Uterus (tissue), 4 donors: ENCODE measurements at places on chromosomes 4 and X. TPM values are rescaled to one million over a fixed set of nuclear protein-coding genes. Genes with fewer than 3 reads are reported as not detected.

The FRMD7 gene
- 1.6 TPM for total RNA-seq

The WAS gene
- 1.2 TPM for total RNA-seq

The TEX13B gene
- not detected for total RNA-seq

The ETDB gene
- total RNA-seq = not detected

The TRO gene
- 80.7 TPM for total RNA-seq

The TAB3 gene
- 48.4 TPM for total RNA-seq

The FNIP2 gene
- total RNA-seq = 44.1 TPM

The RPL34 gene
- 6,726 TPM for total RNA-seq

The HHIP gene
- 1.5 TPM for total RNA-seq

DNA sequence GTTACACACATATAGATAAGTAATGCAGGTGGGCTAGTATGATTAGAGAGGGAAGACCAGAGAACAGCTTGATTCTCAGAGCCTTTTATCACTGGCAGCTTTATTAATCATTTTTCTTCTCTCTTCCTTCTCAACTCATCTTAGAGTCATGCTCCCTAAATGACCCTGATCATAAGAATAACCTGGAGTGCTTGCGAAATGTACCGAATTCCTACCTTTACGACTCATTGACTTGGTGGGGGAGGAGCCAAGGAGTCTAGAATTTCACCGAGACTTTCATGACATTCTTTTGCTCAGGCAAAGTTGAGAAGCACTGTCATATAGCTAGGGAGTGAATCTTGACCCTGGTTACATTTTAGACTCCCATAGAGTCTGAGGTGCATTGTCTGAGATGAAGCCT lies 298.9 kb upstream of the PUDP start:
- DNase-seq = no peak

GRCh38 chrX:73455171-73455570 lies 8.3 kb downstream of the CDX4 start:
- no peak for DNase-seq

- no peak for DNase-seq
These were observed 3.0 kb downstream of the ANK2 start for GRCh38 chr4:113052379-113052951.

DNA sequence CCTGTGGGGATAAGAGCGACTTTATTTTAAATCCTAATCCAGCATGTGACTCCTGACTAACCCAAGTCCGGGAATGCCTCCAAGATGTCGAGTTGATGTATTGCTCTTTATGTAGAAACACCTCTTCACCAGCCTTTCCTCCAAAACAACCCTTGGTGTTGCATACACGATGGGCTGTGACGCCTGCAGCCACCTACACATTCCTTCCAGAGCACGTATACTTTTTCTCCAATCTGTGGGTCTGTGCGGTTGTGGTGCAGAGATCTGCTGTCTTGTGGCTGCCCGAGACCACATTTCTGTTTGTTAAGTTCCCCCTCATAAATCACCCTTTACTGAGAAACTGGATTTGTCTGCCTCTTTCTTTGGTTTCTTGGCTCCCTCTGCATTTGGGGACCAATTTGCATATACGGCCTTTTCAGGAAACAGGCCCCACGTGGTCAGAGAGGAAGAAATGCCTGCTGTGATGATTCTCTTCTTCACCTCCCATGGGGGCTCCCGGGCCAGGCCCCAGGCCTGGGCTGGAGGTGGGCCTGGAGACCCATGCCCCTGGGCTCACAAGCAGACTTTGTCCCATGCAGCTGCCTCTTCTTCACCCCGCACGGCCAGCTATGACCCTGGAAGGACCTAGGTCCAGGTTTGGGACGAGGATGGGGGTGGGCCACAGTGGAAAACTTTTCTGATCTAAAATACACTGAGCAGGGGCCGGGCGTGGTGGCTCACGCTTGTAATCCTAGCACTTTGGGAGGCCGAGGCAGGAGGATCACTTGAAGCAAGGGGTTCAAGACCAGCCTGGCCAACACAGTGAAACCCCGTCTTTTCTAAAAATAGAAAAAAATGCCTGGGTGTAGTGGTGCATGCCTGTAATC lies 21.4 kb upstream of the AFAP1 start:
- DNase-seq = peak; percentile 78

DNA sequence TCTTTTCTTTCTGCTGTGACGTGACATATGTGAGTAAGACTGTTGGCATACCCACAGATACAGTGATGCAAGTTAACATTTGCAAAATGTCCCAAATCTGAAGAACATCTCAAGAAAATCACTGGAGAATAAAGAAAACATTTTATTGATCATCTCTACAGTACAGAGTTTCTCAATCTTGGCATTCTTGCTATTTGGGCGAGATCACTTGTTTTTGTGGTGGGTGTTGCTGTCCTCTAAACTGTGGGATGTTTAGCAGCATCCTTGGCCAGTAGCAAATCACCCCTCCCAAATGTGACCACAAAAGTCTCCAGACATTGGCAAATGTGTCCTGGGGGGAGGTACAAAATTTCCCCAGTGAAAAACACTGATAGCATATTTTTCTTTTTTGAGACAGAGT lies 28.8 kb downstream of the AMELX start:
- no peak for DNase-seq

DNA sequence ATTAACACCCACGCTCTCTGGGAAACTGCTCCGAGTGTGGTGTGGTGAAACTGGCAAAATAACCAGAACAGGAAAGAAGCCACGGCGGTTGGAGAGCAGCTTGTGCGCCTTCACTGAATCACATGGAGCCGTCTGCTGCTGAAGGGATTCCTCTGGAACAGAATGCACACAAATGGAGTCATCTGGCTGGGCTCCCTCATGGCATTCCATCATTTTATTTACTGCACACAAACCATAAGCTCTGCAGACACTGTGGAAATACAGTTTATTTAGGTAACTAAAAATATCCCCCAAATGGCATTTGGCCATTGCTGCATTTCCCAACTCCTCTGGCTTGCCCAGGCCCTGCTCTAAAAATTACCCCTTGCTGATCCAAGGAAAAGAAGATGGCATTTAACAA lies 187.0 kb upstream of the S100G start:
- DNase-seq = peak; percentile 16

- DNase-seq = no peak
These were observed 482.9 kb upstream of the BOD1L1 start for GRCh38 chr4:14110407-14110806.

- DNase-seq = no peak
These were observed 29.1 kb upstream of the UTP14A start for GRCh38 chrX:129876771-129877305.

DNA sequence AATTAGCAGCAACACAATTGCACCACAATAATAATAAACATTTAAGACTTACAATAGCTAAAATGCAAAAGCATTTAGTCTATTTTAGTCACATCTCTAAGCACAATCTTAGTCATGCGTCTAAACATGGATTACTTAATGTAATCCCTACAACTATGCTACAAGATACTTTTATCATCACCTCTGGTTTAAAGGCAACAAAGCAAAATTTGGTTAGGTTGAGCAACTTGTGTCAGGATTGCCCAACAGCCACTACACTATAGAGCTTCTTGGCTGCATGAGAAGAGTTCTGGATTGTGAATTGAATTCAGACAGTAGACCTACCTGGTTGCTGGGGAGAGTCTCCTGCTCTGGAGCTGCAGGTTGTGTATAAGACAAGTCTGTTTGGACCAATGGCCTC lies 146.5 kb upstream of the PUDP start:
- DNase-seq = no peak

GRCh38 chrX:48695534-48695896 lies 1.0 kb upstream of the SUV39H1 start:
- no peak for DNase-seq

DNA sequence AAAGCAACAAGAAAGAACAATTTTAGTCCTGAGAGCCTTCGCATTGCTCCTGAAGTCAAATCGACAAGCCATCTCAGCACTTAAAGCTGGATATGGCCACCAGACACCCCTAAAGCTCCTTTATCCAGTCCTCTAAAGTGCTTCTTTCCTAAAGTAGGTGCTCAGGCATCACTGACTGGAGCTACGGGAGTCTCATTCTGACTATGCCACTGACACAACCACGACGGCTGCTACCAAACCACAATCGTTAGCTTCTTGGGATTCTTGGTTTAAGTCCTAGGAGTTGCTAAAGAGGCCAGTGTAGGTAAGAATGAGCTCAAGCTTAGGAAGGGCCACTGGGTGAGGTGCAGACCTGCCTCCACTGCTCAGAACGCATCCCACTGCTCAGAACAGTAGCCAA lies 1.0 kb downstream of the SLC10A6 start:
- DNase-seq = no peak

- no peak for DNase-seq
These were observed 101.8 kb downstream of the NEK1 start for GRCh38 chr4:169510617-169511016.

GRCh38 chr4:26726655-26727387 lies 133.8 kb upstream of the STIM2 start:
- no peak for DNase-seq

- DNase-seq = no peak
These were observed 502 bp downstream of the HNRNPDL start for GRCh38 chr4:82429728-82430192.

- DNase-seq = no peak
These were observed 29.7 kb downstream of the BCOR start for GRCh38 chrX:40068048-40068447.

DNA sequence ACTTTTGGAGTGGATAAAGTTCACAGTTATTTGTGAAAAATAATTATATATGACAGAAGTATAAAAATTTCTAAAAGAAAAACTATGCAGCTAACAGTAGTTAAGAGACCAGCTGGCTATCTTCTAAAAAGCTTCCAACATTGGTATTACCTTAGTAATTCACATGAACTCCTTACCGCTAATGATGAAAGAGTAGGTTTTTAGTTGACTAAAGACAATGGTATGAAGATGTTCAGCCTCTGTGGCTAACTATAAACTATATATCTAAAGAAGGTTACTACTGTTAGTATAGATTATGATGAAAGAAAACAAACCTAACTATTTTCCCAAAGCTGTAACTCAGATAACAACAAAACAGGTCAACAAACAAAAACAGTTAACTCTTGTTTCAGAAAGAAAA lies 10.4 kb downstream of the CCNI start:
- DNase-seq = no peak

GRCh38 chr4:67934628-67935027 lies 28.7 kb downstream of the TMPRSS11A start:
- no peak for DNase-seq

DNA sequence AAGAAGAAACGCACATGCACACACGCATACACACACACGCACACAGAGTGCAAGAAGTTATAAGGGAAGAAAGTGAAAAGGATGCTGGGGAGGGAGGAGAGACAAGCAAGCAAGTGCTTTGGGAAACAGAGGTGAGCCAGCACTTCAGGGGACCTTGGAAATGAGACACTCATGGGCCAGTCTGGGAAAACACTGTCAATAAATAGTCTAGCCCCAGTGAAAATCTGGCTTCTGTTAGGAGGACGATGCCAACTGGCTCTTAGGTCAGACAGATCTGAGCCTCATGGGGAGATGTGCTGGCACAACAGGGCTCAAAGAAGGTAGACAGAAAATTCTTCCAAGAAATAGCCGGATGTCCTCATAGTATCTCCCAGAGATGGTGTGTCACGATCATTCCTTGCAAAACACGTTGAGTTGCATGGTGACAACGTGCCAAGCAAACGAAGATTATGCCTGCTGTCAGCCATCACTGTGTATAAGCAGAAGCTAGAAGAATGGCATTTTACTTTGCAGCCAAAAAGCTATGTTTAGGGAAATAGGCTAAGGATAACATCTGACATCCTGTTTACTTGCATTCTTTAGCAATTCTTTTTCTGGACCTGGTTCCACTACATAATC lies 557 bp upstream of the ARHGEF6 start:
- no peak for DNase-seq

DNA sequence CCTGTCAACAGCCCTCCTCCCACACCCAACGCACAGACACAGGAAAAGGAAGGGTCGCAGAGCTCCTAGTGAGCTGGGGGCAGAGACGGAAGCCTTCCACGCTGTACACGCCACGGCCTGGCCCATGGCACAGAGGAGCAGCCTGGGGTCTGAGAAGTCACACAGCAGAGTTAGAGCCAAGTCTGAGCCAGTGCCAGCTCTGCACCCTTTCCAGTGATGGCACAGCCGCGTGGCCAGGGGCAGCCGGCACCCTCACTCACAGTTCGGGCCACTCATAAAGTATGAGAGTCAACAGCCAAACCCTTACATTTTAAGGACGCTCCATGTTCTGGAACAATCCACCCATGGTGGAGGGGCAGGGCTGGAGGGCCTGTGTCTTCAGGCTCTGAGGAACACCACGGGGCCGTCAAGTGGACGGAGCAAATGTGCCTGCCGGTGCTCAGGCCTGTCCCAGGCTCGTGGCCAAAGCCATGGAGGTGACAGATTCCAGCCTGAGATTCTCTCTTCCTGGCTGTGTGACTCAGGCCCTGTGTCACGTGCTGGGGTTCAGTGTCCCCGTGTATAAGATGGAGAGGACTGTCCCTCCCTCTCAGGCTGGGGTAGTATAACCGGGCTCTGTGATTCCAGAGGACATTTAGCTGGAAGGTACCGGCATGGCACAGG lies 91.2 kb downstream of the ABLIM2 start:
- no peak for DNase-seq

DNA sequence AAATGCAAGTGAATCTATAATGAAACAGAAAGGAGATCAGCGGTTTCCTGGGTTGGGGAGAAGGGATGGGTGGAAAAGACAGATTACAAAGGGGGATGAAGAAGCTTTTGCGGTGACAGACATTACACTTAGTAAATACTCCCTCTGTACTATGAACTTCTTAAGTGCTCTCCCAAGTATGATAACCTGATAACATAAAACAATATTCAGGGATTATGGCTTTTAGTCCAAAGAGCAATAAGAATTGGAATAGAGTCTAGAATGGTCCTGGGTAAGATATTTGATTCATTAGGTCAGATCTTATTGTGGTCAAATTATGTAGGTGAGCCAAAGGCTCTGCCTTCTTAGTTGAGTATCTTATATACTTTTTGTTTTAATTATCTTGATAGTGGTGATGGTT lies 9.2 kb downstream of the LRRC66 start:
- DNase-seq = no peak

GRCh38 chr4:139728840-139729239 lies 63.2 kb downstream of the MGST2 start:
- DNase-seq = no peak

DNA sequence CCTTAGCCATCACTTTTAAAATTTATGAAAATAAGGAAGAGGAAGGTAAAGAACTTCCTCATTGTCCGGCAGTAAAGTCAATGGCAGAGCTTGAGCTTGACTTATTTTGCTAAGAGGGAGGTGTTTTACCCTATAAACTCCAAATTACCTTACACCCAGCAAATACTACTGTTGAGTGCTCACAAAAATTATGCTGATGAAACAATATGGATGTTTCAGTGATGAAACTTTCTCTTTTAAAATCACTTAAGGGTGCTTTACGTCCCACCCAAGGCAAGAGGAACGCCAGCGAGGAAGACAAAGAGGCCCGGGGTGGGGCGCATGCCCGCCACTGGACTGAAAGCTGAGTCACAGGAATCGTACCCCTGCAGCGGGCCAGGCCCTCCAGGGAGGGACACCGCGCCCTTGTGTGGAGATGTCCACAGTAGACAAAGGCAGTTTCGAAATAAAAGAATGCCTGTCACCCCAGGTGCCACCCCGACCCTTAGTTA lies 560 bp upstream of the TMSB4X start:
- peak; percentile 73 for DNase-seq

GRCh38 chr4:73740353-73740778 lies at the start of gene CXCL8:
CXCL8 (plus strand) TSS chr4:73740569; CDS start chr4:73740659, 90 bp downstream.
- DNase-seq = peak; percentile 58
